ENCODE measurements at places on chromosomes 7 and 10. TPM values are rescaled to one million over a fixed set of nuclear protein-coding genes. Genes with fewer than 3 reads are reported as not detected.

DNA sequence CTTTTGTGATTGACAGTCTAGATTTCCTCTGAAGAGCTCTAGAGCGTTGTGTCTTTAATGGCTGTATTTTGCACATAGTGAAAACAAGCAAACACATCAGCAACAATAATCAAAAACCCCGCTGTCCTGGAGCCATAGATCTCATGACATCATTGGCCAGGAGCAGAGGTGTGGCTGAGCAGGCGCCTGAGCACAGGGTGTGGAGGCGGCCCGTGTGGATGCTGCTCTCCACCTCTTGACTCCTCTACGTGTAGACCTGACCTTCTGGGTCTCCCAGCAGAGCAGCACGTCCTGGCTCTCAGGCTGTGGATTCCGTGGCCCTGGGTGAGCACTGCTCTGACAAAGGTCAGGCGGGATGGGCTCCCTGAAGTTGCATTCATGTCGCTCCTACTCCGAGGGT, 63.0 kb upstream of the INSYN2A start:
- H3K27me3 ChIP-seq = no peaks in the 10 kb centered on the region
- no peaks in the 10 kb centered on the region for H3K36me3 ChIP-seq
- no peak for DNase-seq
- H3K4me1 ChIP-seq = peaks cover 40% of the 10 kb centered on the region
- no peak overlapping the region for H3K4me3 ChIP-seq

- H3K4me3 ChIP-seq = no peak overlapping the region
- H3K36me3 ChIP-seq = no peaks in the 10 kb centered on the region
- no peaks in the 10 kb centered on the region for H3K27me3 ChIP-seq
- no peak overlapping the region for H3K27ac ChIP-seq
Measured at GRCh38 chr7:42389697-42390096, 152.7 kb upstream of the GLI3 start.

DNA sequence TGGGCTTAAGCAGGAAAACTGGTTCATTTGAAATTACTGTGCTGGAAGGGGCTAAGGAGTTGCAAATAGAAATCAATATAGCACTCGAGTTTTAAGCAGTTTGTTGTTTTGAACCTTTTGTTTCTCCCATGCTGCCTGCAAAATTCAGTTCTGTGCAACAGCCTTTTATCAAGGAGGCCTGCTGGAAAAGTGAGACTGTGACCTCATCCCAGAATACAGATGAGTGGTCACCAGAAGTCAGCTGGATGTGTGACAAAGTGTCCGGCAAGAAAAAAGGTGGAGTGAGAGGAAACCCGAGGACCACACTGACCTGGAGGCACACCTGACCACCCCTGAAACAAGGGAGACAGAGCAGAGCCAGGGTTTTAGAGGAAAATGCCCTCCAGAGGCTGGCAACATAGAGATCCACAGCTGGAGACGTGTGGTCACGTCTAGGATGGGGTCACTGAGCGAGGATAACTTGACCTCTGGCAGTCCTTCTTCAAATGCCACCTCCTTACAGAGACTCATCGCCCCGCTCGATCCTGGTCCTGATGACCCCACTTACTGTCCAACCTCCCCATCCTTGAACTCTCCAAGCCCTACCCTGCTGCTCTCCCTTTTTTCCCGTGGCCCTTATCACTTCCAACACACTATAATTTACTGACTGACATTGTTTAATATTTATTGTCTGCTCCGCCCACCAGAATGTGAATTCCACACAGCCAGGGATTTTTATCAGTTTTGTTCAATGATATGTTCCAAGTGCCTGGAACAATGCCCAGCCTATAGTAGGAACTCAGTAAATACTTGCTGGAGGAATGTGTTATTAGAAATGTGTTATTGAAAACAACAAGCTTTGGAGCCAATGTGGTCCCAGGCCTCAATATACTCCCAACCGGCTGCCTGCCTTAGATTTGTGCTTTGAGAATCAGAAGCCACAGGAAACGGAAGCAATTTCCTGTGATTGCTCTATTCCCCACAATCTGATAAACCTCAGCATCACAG, 243.8 kb downstream of the GLI3 start:
- H3K36me3 ChIP-seq = no peaks in the 10 kb centered on the region
- peaks cover 3% of the 10 kb centered on the region for H3K4me1 ChIP-seq
- H3K27ac ChIP-seq = no peak overlapping the region

Gene PKD2L1
- not detected for polyA plus RNA-seq

Data from immature natural killer cell (primary cell).